Hippocampal formation (tissue), 2 donors: ENCODE measurements at places on chromosomes 3 and 15.

GRCh38 chr3:9750556-9751411 is 1.0 kb downstream of the OGG1 start:
- no peak for DNase-seq

DNA sequence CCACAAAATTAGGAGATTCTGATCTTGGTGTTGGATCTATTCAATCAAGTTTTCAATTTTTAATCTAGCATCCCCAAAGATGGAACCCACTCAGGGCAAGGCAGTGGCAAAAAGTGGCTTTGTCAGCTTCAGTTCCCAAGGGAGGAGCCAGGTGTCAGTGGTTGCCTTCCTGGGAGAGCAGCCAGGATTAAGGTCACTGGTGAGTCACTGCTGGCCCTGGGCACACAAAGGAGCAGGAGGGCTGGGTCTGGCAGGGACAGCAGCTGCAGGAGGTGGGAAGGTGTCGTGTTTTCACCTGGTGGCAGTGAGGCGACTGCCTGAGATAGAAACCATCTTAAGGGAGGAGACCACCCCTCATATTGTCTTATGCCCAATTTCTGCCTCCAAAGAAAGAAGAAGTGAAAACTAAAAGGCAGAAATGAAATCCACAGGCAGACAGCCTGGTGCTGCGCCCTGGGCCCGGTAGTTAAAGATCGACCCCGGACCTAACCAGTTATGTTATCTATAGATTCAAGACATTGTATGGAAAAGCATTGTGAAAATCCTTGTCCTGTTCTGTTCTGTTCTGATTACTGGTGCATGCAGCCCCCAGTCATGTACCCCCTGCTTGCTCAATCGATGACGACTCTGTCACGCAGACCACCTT is 5.9 kb upstream of the KLHL25 start:
- DNase-seq, result no peak

DNA sequence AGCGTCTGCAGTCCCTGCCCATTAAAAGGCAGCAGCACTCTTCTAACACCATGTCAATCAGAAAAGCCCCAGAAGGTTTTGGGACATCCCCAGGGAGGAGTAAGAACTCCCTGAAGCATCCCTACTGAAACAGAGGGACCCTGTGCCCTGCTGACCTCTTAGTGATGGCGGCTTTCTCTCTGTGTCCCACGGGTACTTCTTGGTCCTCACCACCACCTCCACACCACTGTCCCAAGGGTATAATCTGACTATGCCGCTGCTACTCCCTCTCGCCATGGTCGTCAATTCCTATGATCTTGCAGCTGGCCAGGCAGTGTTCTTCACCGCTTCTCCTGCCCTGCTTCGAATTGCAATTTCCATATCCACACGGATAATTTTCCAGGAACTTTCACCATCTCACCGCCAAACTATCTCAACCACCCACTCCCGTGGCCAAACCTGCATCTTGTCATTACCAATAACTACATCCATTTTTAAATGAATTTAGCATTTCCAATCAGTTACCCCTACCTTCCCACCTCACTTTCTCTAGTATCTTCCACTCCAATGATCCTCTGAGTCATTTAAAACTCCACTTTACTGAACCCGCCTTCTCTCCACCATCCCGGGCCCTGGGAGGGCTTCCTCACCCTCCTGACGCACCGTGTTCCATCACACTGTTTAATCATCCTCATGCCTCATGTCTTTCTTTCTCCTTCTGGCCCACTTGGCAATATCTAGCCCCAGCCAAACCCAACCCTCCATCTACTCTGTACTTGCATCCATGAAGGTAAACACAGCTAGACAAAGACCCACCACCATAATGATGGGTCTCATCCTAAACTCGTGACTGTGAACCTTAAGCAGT is 23.7 kb downstream of the PRR23E start:
- no peak for DNase-seq

DNA sequence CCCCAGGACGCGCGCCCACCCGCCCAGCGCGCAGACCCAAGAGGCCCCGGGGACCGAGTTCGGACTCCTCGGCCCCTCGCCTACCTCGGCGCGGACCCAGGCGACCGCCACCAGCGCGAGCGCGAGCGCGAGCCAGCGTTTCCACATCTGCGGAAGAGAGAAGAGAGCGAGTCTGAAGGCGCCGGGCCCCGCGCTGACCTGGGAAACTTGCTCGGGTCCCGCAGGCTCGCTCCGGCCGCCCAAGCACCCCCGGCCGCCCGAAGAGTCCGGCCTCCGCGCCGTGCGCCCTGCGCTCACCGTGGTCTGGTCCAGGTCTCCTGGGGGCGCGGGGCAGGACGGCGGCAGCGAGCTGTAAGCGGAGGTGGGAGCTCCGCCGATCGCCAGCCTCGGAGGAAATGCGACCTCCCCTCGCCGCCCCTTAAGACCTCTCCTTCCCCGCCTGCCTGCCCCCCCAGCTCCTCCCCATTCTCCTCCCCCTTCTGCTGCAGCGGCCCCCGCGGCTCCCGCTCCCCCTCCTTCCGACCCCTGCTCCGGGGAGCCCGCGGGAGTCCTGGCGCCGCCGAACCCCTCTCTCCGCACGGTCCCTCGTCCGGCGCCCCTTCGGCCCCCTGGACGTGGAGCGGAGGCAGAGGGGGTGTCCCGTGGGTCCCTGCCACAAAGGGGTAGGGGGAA is at the start of gene FSTL1:
TSS of gene FSTL1 (minus strand) at position 393 of the 672 bp plus-strand sequence. CDS start at position 147, 246 bp downstream.
- no peak for DNase-seq

DNA sequence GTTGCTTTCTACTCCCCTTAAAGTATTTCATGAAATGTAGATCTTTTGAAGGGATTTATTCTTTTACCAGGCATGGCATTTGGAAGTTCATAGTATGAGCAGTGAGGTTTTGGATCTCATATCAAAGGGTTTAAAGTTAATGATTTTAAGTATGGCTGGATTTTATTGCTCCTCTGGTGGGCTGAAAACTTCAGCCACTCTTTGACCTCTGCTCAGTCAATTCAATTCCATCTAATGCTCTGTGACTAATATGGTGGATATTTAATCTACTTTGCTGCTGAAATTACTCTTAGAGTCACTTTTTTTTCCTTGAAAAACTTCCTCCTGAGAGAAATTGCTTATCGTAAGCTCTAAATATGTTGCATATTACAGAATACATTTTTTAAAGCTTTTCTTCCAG is 218.6 kb downstream of the NR2F2 start:
- DNase-seq, result no peak

- no peak for DNase-seq
These were observed 318.1 kb downstream of the FOXP1 start for GRCh38 chr3:71265365-71265915.

DNA sequence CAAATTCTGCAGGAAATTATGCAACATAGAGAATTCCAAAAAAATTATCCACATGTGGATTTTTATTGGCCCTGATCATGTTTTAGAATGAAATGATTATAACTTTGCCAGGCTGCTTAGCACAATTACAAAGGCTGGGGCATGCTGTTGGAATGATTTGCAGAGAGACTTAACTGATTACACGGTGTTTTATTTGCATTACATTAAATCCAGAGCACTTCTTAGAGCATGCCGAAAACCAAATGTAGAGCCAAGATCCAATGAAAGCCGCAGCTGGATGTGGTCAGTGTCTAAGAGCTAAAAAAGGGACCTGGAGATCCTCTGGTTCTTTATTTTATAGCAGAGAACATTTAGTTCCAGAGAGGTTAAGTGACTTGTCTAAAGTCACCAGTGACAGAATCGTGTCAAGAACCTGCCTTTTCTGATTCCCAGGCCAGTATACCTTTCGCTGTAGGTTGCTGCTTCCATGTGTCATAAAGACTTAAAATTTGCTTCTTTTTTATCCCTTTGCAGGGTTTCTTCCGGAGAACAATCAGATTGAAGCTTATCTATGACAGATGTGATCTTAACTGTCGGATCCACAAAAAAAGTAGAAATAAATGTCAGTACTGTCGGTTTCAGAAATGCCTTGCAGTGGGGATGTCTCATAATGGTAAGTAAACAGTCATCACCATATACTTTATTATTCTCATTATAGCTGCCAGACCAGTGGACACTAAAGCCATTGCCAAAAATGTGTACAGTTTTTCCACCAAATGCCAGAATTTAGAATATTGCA is 92.0 kb upstream of the TSEN2 start:
- DNase-seq, result no peak

- no peak for DNase-seq
These were observed 6.8 kb downstream of the VPS18 start for GRCh38 chr15:40901053-40901443.

- DNase-seq, result peak; percentile 78
These were observed 293.7 kb downstream of the ARPP21 start for GRCh38 chr3:35932995-35933394.

DNA sequence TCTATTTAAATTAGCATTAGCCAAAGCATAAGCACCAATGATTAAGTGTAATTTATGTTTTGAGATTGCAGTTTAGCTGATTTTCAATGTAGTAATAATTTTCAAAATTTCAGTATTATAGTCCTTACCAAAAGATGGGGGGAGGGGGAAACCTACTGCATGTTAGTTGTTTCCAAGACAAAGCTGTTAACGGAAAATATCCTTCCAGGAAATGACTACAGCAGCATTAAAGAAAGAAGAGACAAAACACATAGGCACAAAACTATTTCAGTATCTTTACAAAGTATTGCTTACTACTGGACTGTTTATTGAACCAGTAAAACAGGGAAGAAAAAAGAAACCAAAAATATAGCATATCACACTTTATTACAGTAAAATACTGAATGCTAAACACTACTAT is 10.5 kb downstream of the BNIP2 start:
- no peak for DNase-seq
